ENCODE measurements at places on chromosomes 5 and 9.

DNA sequence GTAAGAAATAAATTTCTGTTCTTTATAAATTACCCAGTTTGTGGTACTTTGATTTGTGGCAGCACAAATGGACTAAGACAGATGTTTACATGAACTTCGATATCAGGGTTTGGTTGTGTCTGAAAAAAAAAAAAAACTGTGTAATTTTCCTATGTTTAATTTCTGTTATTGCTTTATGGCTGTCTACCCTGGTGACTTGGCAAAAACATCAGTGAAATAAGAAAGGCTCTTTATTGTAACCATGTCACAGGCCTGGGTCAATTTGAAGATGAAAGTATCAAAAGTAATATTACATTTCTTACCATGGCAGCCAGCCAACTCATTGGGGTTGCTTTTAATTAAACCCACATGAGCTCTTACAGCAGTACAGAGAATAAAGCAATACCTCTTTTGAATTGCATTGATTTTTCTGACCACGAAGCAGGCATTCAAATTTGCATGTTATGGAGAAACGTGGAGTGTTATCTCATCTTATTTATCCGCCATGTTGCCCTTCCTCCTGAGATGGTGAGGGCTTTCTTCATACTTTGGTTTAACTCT is 20.6 kb upstream of the SV2C start:
- no peak for DNase-seq

- no peak for DNase-seq
Measured at GRCh38 chr5:372556-372995, 51.1 kb downstream of the AHRR start.

GRCh38 chr5:160467555-160468362 is 46.1 kb downstream of the PTTG1 start:
- peak; percentile 99 for DNase-seq

DNA sequence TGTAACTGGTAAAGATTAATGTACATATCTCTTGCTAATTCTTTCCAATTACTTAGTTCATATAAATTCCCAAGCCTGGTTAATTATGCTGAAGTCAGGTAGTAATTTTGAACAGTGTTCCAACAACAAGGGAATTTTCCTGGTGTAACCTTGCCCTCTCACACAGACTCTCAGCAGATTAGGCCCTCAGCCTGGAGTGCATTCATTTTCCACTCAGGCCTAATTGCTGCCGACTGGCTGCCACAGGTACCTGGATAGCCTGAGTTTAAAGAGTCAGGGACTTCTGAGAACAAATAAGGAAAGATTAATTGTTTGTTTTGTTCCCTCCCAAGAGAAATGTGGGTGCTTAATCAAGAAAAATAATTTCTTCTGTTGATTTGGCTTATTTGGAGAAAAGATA is 71.4 kb downstream of the PPIC start:
- no peak for DNase-seq

DNA sequence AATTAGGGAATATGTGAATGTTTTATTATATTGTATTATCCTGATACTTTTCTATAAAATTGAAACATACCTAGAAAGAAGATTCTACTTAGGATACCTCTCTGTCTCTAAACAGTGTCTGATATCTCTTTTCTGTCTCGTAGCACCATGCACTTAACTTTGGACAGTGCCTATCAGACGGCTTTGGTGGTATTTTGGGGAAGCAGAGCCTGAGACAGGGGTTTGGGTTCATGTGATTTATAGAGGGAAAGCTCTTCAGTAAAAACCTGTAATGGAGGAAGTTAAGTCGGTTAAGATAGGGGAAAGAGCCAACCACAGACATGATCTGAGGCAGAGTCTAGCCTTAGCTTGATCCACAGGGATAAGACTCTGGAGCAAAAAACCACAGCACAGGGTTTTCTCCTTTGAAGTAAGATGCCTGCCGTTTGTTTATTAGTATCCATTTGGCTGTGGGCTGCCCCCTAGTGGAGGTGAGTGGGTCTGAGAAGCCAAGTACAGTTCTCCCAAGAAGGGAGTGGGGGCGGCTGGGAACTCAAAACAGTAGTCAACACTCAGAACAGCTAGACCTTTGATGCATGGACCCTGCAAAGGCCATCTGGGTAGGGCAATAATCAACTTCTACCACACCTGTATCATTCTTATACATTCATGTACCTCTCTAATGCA is 141.2 kb upstream of the ASTN2 start:
- peak; percentile 6 for DNase-seq

DNA sequence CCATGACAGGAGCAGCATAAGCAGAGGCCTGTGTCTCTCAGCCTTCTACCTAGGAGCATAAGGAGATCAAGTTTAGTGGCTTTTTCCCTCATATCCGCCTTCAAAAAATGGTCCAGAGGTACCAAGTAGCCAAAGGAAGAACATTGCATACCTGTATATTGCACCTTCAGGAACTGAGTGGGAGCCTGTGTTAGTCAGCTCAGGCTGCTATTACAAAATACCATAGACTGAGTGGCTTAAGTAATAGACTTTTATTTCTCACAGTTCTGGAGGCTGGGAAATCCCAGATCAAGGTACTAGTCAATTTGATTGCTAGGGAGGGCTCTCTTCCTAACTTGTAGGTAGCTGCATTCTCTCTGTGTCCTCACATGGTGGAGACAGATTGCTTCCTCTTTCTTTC is 597.4 kb upstream of the PTGER4 start:
- no peak for DNase-seq

- no peak for DNase-seq
Measured at GRCh38 chr5:65674749-65675148, 47.2 kb downstream of the SGTB start.

DNA sequence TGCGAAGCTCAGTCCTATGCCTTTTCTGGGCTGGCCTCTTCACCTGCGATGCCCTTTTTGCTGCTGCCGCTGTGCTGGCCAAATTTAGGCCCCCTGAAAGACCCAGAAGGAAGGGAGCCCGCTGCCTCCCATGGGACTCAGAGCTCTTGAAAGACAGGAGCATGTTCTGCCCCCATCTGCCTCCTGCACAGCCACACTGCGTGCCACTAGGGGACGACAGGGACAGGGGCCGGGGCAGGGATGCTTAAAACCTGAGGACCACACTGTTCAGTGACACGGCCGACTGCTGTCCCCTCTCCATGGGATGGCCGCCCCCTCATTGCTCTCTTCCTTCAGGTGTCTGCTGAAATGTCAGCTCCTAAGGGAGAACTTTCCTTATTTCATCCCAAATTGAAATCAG is 132.4 kb downstream of the ADAMTS2 start:
- DNase-seq = no peak

DNA sequence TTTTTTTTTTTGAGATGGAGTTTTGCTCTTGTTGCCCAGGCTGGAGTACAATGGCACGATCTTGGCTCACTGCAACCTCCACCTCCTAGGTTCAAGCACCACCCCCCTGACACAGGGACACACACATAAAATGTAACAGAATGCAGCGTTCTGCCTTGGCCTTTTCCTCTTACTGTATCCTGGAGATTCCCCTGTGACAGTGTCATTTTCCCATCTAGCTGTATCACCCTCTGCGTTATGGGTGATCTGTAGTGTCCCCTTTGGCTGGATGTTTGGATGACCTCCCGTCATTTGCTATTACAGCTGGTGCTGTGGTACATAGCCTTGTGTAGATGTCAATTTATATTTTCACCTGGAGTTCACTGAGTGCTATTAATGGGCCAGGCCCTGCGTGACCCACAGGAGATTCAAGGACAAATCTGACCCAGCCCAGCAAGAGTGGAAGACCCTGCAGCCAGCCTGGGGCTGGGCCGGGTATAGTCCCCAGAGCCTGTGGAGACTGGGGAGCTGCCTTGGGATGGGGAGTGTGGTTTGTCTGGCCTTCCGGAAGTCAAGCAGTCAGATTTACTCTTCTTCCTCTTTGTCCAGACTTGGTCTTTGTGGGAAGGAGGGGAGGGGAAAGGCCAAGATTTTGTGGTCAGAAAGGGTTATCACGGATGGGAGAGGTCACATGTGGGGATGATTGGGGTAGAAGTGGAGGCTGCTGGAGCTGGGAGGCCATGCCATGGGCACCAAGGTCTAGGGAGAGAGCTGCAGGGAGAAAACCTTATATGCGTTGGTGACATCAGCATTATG is 43.6 kb downstream of the ERGIC1 start:
- no peak for DNase-seq

DNA sequence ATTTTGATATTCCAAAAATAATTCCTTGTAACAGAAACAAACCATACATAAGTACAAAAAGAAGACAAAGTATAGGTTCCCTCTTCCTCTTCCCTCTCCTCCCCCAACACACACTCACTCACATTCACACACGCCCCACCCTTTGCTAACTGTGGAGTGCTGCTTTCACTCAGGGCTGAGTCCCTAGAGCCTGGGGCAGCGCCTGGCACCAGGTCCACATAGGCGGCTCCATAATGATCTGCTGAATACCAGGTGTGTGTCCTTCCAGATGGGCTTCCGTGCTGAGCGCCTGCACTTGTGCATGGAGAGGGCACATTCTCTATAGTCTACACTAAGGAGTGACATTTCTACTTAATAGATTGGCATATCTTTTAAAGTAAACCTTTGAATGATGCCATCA is 3.7 kb downstream of the SEMA4D start:
- no peak for DNase-seq

DNA sequence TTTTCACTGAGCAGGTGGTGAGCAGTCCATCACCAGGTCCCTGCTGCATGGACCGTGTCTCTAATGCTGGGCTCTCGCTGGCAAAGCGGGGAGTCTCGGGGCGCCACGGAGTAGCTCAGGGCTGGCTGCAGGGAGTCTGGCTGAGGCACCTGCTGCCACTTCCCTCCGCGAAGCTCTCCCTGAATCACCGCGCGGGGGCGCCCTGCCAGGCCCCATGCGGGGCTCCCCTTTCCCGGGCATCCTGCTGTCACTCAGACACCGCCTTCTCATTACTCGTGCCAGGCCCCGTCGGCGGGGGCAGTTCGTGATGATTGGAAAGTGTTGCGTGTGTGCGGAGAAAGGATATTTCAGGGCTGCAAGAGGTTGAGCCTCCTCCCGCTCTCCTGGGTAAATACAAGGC is 335.8 kb downstream of the IRX2 start:
- no peak for DNase-seq

DNA sequence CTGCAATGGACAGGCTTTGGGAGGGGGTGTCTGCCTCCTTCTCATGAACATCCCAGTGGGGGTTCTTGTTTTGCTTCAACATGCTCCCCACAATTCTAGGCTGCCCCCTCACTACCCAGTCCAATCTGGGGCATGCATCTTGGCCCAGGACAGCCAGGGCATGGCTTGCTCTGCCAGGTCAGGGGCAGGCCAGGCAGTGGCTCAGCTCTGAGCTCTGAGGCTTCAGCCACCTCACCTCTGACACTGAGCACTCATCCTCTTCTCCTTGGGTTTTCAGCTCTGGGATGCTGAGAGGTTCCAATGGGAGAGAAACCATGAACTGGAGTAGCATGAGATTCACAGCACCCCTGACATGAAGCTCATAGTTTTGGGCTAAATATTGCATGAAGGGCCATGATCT is 11.8 kb downstream of the SLC25A48 start:
- DNase-seq = no peak

- DNase-seq = peak; percentile 32
Measured at GRCh38 chr5:78586251-78586650, 62.3 kb downstream of the LHFPL2 start.

DNA sequence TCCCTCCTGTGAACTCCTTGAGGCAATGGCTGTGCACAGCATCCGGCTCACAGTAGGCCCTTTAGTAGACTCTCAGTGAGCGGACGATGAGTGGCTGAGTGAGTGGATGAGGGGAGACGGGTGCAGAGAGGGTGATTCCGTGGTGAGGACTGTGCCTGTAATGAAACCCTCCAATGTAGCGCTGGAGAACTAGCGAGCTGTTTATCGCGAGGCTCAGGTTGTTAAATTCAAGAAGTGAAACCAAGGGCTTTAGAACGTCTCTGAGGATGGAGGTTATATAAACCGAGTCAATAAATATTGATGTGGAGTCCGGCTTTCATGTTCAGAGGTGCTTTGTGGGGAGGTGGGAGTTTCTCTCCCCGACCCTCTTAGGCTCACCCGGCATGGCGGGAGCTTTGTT is 53.2 kb downstream of the NSG2 start:
- no peak for DNase-seq

- no peak for DNase-seq
Measured at GRCh38 chr9:87587356-87587745, 89.7 kb downstream of the DAPK1 start.

DNA sequence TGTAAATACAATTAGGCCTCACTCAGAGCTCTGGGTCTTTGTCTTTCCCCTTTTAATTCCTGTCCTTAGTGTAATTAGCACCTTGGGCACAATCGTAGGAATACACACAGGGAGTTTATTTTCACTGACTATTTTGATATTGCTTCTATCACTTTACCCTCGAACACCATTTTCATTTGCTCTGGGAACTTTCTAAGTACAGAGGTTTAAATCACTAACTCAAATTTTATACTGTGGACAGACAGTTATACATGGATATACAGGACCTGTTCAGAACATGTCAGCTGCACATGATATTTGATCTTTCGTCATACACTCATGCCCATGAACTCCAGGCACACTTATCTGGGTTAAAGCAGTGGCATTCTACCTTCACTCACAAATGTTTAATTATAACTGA is 217.8 kb upstream of the TMEM161B start:
- DNase-seq = no peak

GRCh38 chr5:89929173-89929572 is 480.4 kb downstream of the CETN3 start:
- DNase-seq = peak; percentile 0

- DNase-seq = no peak
Measured at GRCh38 chr9:14671377-14671776, 21.9 kb downstream of the ZDHHC21 start.

GRCh38 chr5:140292212-140293036 is 10.5 kb downstream of the PFDN1 start:
- no peak for DNase-seq

DNA sequence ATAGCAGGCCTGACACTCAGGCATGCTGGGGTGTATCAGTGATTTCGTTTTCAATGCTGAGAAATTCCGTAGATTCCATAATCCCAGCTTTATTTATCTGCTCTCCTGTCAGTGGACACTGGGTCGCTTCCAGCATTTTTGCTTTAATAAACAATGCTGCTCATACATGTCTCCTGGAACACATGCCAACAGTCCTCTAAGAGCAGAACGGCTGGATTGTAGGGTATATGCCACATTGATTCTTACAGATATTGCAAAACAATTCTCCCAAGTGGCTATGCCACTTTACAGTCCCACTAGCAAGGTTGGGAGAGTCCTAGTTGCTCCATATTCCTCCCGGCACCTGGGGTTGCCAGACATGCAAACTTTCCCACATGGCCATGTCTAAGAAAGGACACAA is 81.9 kb downstream of the RAPGEF1 start:
- DNase-seq = no peak

- no peak for DNase-seq
Measured at GRCh38 chr9:109517901-109518377, 19.8 kb upstream of the PTPN3 start.
